CD4-positive, alpha-beta T cell treated with Interleukin-10 for 1 hour (primary cell): ENCODE measurements at places on chromosomes 7 and 10.

- DNase-seq, result no peak
Observed at GRCh38 chr10:129768437-129769355, 195.4 kb downstream of the EBF3 start.

DNA sequence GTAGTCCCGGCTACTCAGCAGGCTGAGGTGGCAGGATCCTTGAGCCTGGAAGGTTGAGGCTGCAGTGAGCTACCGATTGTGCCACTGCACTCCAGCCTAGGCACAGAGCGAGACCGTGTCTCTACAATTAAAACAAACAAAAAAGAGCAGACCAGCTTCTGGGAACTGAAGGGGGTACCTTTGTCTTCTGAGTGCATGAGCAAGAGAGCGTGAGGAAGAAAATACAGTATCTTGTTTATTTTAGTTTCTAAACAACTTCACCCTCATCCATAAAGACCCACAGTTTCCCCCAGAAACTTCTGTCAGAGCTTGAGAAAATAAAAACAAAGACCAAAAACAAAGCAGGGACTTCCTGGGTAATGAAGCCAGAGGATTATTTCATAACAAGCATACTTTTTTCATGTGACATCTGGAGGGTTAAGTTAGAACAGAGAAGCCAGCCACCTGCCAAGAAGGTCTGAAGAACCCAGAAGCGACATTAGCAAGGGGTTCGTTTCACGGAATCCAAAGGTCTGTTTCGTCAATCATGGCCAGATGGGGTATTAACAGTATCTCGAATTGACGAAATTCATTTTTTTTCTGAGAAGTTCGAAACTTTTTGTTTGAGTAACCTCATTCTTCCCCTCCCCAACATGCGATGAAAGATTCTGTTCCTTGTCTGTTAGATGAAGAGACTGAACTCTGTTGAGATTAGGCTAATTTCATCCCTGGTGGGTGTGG lies 10.2 kb upstream of the IL2RA start:
- DNase-seq, result no peak

DNA sequence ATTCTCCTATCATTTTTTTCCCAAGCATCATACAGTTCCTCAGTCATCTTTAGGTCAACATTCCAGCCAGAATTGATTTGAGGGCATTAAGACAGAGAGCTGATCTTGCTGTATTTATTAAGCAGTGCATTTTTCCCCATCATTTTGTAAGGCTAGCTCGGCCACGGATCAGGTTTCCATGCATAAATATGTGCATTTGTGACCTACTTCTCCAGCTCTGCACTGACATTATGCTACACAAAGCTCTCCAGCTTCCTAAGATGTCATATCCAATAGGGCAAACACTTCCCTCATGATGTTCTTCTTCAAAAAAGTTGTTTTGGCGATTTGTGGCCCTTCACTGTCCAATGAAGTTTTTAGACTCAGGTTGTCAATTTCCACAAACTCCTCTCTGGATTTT lies 202.6 kb downstream of the C7orf25 start:
- no peak for DNase-seq

DNA sequence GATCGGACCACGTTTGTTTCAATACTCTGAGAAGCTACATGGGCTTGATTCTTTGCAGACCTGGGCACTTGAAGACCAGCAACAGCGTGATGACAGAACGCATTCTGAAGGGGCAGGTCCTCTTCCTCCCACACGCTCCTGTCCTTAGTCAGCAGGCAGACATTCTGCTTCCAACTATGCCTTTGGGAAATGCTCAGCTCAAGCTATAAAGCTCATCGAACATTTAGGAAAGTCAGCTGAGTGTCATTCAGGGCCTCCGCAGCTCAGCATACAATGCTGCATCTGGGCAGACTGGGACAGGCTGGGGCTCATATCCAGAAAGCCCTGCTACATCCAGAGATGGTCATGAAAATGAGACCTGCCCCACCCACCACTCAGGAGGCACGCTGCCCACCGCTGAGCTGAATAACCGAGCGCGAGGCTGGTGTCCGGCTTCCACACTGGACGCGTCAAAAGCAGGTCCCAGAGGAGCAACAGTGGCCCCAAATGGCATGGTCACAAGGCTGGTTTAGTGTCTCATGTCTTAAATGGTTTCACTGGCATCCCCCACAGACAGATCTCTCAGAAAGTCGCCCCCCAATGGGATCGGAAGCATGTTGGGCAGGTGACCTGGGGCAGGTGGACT lies 274.0 kb downstream of the DNAJB6 start:
- DNase-seq, result no peak

DNA sequence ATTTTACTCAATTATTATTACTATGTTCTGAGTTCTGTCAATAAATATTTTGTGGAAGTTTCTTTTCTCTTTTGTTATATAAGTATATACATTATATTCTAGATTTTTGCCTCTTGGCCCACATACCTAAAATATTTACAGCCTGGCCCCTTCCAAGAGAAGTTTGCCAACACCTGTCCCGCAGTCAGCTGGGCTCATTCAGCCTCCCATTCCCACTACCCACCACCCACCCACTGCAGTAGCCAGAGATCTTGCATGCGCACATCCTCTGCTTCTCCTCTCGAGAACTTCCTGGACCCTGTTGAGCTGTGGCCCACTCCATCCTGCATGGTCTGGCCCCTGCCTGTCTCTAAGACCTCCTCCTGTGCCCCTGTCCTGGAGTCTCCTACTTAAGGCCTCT lies 33.6 kb downstream of the WIPF3 start:
- no peak for DNase-seq

DNA sequence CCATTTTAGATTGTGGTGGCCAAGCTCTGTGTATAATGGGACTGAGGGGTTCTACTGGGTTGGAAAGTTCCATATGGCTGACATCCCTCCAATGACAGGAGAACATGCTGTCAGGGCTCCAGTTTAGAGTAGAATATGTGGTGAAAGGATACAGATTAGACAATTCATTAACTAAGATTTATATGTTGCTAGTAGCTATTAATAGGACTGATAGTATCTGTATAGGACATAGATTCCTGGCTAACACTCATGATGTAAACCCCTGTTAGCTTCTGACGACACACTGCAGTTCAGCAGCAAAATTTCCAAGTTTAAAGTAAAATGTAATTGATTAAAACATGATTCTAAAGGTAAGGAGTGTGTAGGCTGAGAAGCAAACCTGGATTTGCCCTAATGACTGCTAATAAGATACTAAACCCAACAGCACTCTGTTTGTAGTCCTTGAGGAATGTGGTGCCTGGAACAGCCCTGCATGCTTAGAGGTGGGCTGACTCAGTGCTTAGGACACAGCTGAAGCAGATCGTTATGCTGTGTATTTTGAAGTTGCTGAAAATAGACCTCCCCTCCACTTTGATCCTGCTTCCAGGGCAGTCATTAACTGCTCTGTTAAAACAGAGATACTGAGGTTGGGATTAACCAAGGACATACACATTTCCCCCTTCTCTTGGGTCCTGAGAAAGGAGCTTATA lies 1129.6 kb downstream of the SORCS3 start:
- no peak for DNase-seq

DNA sequence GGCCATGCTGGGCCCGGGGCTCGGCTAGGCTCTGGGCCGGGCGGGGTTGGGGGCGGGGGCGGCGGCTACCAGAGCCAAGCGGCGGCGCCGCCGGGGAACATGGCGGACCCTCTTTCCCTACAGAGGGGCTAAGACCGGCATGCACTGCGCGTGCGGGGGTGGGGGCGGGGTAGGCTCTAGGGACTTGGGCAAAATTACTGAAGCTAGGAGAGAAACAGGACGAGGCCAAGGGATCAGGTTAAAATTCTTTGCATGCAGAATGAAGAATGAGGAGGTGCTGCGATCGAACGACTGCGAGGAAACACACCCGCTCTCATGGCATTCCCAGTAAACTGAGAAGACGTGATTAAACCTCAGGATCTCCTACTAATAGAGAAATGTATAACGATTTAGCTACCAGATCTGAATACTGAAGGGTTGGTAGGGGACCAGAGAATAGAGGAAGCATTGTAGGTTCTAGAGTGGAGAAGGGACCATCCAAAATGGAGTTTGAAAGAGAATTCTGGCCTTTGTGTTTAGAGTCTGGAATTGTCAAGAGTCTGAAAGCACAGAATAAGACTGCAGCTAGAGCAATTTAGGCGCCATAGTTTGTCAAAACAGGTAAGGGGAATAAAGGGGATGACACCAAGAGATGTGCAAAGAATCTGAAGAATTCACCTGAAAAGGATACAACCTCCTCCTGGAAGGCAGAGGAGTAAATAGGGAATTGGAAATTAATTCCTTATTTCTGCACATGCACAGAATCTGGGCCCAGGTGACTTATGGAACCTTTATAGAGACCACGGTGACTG lies at the start of gene PPP3CB:
Gene PPP3CB (minus strand): TSS at position 141 of the 791 bp plus-strand sequence. CDS start 135 bp downstream, at position 6.
- DNase-seq, result peak; percentile 94

DNA sequence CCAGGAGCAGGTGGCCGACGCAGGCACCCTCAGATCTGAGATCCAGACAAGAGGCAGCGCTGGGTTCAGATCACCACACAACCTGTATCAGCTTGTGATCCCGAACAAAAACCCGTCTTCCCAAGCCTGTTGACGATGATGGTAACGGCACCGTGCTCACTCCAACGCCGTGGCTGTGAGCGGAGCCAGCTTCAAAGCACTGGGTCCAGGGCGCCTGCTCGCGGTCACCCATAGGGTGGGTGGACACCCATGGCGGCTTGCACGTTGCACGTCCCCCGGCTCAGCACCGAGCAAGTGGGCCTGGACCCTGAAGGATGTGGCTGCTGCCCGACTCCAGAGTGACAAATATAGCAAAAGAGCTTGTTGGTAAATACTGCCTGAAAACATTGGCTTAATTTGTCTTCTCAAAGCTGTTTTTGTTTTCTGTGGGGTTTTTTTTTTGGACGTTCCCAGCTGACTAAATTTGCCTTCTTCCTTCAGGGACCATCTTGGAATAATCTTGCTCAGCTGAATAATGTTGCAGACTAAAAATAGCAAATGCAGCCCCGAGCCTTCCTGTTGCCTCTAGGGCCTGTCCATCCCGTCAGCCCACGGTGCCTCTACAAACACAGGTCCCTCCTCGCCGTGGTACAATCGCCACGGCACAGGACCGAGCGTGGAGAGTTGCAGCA lies 41.0 kb downstream of the FOXK1 start:
- no peak for DNase-seq

DNA sequence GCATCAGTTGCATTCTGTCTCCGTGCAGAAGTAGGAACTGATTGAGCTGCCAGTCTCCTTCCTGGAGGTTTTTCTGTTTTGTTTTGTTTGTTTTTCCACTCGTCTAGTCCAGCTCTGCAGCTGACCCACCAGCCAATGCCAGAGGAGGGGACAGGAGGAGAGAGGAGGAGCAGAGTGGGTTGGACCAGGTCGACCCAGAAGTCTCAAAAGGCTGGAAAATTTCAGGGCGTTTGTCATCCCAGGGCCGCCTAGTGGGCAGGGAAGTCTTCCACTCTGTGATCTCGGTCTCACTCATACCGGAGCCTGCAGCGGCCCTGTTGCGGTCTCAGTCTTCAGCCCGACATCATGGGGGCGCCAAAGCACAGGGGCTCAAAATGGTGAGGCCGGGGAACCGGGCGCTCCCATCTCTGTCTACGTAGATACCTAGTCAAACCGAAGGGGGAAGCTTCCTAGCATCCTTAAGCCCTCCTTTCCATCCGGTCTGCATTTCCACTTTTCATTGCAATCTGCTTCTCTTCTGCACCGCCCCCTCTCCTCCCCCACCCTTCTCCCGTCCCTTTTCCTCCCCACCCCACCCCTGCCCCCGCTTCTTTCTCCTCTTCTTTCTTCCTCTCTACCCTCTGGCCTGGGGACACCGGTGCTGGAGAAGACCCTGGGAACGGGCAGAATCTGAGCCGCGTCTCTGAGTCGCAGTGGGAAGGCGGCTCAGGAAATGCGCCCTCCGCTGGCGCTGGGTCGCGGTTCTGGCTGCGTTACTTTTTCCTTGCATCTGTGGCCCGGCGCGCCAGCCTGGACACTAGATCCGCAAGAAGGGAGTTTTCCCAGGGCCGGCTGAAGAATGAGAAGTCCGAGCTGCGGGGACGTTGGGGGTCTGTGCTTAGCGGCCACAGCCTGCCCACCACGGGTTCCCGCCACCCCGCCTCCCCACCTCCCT lies 16.2 kb upstream of the PAX2 start:
- DNase-seq, result no peak

DNA sequence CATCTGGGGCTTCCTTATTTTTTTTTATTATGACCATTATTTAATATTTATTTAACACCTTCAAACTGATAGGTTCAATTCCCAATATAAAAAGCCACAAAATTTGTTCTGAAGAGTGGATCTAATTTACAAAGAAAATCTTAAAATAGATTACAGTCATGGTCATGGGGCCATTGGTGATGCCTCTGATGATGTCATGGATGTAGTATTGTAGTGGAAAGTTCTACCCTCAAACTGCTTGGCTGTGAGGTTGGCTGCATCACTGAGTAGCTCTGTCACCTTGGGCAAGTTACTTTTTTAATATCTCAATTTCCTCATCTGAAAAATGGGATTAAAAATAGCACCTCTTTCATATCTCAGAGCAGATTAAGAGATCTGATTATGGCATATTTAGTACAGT lies 128.5 kb downstream of the DKK1 start:
- DNase-seq, result no peak

DNA sequence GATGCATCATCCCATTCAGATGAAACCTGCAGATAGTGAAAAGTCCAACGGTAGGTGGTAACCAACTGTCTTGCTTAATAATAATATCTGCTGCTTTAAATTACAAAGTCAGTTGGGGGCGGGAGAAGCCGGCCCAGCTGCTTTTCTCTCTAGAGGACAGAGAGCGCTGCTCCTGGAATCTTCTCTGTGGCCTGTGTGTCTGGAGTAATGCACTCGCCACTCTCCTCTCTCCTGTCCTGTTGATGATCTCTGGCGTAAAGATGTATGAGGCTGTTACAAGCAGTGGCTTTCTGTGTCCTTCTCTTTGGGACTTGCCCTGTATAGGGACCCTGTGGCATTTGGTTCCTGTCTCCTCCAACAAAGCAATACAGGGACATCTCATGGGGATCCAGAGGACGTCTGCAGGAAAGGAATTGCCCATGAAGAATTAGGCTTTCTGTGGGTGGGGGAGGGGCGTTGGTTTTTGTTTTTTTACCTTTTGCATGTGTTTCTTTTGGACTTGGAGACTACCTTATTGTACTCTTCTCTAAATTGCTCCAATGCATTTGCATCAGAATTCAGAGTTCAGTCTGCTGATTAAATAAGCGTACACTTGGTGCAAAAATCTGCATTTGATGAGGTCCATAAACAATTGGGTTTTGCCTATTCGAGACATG lies 231.6 kb downstream of the CELF2 start:
- no peak for DNase-seq

DNA sequence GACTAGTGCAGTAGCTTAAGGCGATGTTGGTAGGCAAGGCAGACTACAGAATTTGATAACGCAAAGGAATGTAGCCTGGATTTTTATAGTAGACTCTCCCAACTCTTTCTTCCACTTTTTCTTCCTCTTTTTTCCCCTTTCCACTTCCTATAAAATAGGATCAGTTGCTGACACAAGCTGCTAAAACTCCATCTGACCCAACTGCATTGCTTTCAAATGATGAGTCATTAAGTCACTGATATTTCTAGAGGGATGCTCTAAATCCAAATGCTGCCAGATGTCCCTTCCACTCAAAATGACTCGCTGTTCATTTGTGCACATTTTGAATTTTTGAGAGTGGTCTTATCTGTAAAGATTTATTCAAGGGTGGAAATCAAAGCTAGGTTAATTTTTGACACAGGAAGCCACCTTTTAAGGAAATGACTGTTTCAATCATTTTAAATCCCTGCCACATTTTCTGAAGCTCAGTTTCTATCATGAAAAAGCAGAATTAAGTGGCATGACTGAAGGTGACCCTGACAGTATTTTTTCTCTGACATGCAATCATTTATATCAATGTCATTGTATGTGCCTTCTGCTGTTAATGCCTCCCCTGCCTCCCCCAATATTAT lies 25.8 kb upstream of the SFMBT2 start:
- no peak for DNase-seq

GRCh38 chr10:50882540-50882983 lies 2.9 kb downstream of the A1CF start:
- no peak for DNase-seq
